ENCODE measurements at places on chromosomes 7 and 10.

GRCh38 chr7:45686441-45687184 lies 112.4 kb downstream of the ADCY1 start:
- DNase-seq, result no peak

DNA sequence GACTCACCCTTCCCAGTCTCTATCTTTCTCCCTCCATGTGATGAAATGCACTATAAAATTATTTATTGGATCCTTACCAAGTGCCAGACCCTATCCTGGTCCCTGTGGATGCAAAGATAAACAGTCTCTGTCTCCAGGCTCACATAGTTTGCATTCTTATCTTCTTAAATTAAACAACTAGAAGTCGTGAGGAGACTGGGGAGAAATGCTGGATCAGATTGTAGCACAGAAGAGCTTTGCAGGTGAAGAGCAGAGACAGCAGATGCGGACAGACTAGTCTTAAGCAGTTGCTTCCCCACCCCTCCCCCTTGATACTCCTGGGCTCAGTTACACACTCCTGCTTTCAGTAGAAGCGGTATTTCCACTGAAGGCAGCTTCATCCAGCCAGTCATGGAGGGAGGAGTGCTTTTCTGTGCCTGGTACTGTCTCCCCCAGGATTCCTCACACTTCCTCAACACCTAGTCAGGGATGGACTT lies 20.8 kb upstream of the CDK1 start:
- no peak for DNase-seq

GRCh38 chr7:18505870-18506460 lies 10.4 kb downstream of the HDAC9 start:
- DNase-seq, result no peak

- DNase-seq, result no peak
These were observed 66.9 kb downstream of the MCMBP start for GRCh38 chr10:119805702-119806230.

GRCh38 chr7:17168416-17168815 lies 130.0 kb upstream of the AHR start:
- no peak for DNase-seq

- no peak for DNase-seq
These were observed 73.3 kb downstream of the MCU start for GRCh38 chr10:72765051-72765745.

DNA sequence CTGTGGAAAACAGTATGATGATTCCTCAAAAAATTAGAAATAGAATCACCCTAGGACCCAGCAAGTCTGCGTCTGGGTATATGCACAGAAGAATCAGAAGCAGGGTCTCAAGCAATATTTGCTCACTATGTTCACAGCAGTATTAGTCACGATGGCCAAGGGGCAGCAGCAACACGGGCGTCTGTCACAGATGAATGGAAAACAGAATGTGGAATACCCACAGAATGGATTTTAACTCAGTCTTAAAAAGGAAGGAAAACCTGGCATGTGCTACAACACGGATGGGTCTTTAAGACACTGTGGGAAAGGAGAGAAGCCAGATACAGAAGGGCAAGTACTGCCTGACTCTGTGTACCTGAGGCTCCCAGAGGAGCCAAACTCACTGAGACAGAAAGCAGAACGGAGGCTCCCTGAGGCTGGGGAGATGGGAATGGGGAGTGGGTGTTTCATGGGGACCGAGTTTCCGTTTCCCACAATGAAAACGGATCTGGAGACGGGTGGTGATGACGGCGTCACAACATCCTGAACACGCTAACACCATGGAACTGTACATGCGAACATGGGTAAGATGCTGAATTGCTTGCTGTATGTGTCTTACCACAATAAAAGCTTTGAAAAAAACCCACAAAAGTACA lies 36.7 kb upstream of the INPP5A start:
- DNase-seq, result no peak

DNA sequence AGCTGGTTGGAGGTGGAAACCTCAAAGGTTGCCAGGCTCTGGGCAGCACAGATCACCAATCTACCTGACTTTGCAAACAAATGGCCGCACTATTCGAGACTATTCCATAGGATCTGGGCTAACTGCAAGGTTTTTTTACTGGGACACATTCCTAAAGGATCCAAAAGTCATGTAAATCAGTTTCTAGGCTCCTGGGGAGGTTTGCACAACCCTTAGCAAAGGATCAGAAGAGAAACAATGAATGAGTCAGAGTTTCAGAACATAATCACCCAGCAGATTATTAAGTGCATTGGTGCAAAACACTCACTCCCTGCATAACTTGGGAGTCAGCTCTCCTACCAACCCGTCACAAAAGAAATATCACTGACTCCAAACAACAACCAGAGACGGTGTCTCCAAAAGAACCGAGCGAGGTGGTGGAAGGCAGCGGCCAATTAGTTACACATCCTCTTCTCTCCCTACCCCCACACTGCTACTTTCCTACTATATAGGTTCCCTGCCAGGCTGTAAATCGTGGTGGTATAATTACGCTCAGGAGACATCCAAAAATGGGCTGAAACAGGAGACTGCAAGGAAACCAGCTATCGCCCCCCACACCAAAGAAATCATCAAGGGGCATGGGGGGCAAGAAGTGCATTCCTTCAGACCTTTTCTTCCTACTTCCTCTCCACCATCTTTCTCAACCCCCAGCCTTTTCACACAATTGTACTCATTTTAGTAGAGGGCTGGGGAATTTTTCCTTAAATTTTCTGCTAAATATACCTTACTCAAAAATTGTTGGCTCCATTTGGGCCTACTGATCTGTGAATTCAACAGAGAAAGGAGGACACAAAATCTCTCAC lies 3.2 kb downstream of the UBE2H start:
- DNase-seq, result no peak
